ENCODE measurements at places on chromosomes 5 and 9.

DNA sequence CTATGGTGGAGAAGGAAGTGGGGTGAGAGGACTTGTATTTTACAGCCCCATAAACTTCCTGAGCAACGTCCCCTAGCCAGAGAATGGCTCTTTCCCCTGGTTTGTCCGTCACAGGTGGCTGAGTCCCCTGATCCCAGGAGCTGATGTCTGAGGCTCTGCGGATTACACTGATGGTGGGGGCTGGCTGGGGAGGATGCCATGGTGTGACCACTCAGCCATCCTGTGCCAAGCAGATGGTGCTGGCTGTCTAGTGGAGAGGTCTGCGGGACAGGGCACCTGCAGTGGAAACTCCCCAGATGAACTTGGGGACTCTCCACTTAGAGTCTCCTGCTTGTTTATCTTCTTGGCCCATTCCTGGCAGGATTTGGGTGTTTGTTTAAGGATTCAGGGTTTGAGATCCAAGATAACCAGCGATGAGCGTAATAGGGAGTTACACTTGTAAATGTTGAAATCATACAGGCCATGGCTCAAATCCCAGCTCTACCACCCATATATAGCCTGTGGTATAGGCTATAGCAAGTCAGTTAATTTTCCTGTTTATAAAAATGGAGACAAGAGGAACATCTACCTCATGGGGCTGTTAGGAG lies 4.7 kb upstream of the PTGS1 start:
- DNase-seq: no peak

DNA sequence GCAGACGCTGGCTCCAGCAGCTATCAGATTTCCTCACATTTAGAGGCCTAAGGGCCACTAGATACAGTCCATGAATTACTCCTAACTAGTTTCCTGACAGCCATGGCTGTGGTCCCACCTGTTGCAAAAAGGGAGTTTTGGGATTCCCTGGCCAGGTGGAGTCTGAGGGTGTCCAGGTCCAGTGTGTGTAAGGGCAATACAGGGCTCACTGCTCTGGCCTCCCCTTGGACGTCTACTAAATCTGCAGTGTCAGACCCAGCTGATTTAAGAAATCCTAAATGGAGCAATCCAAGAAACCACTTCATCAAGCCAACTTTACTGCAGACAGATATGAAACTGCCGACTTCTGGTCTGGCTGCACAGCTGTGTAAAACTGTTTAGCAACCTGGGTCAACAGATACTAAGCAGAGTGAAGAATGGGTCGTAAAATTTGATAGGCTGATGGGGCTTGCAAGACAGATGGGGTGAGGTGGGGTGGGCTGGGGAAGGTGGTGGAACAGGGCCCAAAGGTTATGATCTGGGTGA lies 116.4 kb downstream of the GADD45G start:
- no peak for DNase-seq

GRCh38 chr9:88221105-88221504 lies 82.8 kb upstream of the SPATA31C2 start:
- no peak for DNase-seq

DNA sequence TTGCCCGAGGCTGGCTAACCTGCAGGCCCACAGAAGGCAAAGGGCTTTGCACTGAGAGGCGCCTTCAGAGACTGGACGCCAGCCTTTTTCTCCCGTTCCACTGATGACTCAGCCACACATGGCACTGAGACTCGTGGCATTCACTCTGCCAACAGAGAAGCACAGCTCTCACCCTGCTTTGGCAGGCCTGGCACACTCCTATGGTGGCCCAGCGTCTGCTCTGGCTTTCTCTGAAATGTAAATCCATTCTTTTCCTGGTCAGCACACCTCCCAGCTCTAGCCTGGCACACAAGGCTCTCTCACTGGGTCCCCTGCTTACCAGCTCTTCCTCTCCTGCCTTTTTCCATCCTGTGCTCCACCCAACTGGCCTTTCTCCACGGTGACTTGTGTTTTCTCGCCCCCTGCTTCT lies 5.9 kb upstream of the MELK start:
- peak; percentile 43 for DNase-seq

- DNase-seq: no peak
These were observed 136.5 kb downstream of the CDK5RAP2 start for GRCh38 chr9:120443489-120443888.

- no peak for DNase-seq
These were observed 637.1 kb upstream of the RIOK2 start for GRCh38 chr5:97820138-97820537.

DNA sequence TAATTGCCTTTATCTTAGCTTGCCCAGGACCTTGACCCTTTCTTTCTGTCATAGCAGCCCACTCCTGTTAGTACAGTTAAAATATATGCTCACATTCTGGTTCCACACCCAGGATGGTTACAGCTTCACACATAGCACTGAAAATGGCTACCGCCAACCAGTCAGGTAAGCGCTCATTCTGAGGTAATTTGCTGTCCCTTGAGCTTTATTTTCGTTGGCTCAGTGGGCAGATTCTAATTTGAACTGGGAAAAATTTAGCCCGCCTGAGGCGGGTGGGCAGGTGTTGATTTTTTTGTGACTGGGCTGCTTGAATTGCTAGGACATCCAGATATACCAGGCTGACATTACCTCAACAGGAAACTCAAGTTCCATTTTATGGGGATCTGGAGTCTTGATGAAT lies 137.5 kb downstream of the KCTD16 start:
- DNase-seq: no peak

DNA sequence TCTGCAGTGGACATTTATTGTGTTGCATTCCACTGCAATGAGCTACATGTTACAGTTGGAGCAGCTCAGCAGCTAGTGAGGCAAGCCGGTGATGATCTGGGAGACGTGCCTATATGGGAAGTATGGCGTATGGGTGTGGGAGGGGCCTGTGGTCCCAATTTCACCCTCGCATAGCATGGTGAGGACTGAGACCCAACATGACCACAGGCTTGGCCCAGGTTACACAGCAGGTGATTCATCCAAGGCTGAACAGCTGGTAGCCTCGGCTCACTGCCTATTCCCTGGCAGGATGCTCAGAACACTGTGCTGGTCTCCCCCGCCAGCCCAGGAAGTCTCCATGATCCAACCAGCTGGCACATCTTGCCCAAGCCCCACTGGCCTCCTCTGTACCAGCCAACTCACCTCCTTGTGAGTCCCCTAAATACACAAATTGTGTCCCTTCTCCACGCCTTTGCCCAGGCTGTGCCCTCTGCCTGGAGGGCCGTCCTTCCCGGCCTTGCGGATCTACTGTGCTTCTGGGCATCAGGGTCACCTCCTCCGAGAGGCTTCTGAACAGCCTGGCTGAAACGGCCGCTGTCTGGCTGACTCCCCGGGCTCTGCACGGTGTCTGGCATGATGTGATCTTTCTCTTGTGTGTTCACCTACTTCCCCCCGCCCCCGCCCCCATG lies 81.4 kb downstream of the NSUN2 start:
- no peak for DNase-seq

DNA sequence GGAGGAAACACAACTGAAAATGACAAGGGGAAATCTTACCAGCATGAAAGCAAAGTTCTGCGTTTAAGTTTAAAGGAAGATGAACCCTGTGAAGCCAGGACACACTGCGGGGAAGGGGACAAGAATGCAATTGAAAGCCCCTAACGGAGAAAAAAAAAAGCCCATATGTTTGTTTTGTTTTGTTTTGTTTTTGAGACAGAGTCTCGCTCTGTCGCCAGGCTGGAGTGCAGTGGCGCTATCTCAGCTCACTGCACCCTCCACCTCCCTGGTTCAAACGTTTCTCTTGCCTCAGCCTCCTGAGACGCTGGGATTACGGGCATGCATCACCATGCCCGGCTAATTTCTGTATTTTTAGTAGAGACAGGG lies 2.9 kb downstream of the STK10 start:
- no peak for DNase-seq

DNA sequence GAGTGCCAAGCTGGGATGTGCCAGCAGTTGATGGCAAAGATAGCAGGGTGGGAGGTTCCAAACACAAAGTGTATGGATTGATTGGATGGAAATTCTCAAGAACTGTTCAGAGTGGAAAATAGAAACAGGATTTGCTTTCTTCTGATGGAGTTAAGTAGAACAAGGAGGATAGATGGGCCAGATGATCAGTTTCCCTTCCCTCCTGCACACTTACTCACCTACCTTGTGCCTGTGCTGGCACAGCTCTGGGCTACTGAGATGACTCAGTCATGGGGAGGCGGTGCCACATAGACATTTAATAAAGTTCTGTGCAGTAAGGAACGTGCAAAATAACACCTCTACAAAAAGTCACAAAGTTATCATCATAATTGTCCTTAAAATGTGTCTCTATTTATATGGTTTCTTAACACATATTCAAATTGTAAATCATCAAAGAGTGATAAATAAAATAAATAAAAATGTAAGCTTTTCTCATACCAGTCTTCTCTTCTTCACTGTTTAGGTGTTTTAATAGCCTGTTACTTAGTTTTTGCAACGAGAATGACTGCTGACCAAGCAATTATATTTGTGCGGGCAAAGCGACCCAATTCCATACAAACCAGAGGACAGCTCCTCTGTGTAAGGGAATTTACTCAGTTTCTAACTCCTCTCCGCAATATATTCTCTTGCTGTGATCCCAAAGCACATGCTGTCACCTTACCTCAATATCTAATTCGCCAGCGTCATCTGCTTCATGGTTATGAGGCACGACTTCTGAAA lies 12.7 kb downstream of the PTPDC1 start:
- DNase-seq: no peak

GRCh38 chr9:77512876-77513275 lies 135.2 kb downstream of the GNA14 start:
- no peak for DNase-seq

- no peak for DNase-seq
These were observed 2.4 kb downstream of the WNK2 start for GRCh38 chr9:93186215-93186945.

GRCh38 chr5:95647886-95648860 lies 1.6 kb downstream of the RFESD start:
- no peak for DNase-seq

GRCh38 chr9:110217656-110218099 lies 9.7 kb upstream of the C9orf152 start:
- DNase-seq: no peak

- DNase-seq: no peak
These were observed 56.8 kb downstream of the MTREX start for GRCh38 chr5:55364537-55365055.

DNA sequence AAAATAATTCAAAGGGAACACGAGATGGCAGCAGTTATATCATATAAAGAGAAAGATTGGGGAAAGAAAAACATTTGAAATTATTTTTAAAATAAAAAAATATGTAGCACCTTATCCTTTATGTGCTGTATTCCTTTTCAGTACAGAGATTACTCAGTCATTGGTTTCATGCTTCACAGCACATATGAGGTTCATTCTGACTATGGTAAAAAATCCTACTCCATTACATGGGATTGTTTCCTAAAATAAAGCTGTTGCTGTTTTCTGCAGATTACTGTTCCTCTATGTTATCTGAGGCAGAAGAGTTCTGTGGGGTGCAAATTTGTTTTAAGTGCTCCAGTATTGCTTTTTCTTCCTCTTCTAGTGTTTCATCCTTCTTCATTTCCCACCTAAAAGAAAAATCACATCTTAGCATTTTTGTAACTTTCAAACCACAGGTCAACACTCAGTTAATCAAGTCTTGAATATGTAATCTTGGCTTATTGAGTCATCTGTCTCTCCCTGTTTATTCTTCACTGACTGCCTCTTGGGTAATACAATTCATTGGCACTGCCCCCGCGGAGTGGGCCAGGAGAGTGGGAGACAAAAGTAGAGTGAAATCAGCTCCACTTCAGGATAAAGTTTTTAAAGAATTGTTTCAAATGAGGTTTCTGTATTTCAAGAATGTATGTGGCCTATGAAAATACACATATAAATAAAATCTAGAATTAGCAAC lies 412.5 kb upstream of the POU5F2 start:
- DNase-seq: no peak

GRCh38 chr5:154993461-154993860 lies 20.1 kb upstream of the KIF4B start:
- DNase-seq: no peak

DNA sequence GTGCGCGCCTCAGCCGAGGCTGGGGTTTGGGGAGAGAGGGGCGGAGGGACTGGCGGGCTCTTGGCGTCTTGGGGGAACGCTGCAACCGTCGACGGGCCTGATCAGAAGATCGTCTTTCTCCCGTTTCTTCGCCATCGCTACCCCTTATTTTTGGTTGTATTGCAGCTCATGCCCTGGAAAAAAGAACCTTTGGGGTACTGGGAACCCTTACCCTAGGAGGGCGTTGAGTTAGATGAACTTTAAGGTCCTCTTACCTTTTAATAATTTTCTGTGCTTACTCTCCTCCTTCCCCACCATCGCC lies 719 bp downstream of the PAIP2 start:
- no peak for DNase-seq
